Subcutaneous preadipocyte (primary cell): ENCODE measurements at places on chromosomes 3 and 15. TPM values are rescaled to one million over a fixed set of nuclear protein-coding genes. Genes with fewer than 3 reads are reported as not detected.

Gene GOLGA6L10
- total RNA-seq = under 0.01 and 0.20 TPM in 2 replicates

Gene RAB6B
- 0.20 and 0.37 TPM in 2 replicates for total RNA-seq

Gene GRM2
- total RNA-seq = not detected in 2 replicates

Gene LYZL4
- total RNA-seq = not detected in 2 replicates

Gene GRK7
- total RNA-seq = not detected in 2 replicates

Gene REC114
- not detected in 2 replicates for total RNA-seq

Gene RLBP1
- not detected in 2 replicates for total RNA-seq

Gene PIGZ
- 1.8 and 3.3 TPM in 2 replicates for total RNA-seq

Gene CPEB1
- 5.1 and 8.8 TPM in 2 replicates for total RNA-seq

Gene AADACL2
- total RNA-seq = not detected in 2 replicates

Gene ATP13A5
- total RNA-seq = not detected in 2 replicates

Gene KLHL6
- not detected in 2 replicates for total RNA-seq

Gene PRTG
- total RNA-seq = 5.7 and 5.9 TPM in 2 replicates

Gene AGBL1
- total RNA-seq = not detected in 2 replicates

Gene OR5K2
- total RNA-seq = not detected in 2 replicates

Gene WDR76
- total RNA-seq = 15.4 and 31.7 TPM in 2 replicates

Gene IQCH
- total RNA-seq = 3.7 and 6.1 TPM in 2 replicates

Gene CCDC174
- 8.8 TPM in 2 replicates for total RNA-seq

Gene STRC
- 0.73 TPM in 1 of 2 replicates, not detected in the other for total RNA-seq

Gene BSN
- total RNA-seq = under 0.01 and 0.20 TPM in 2 replicates

Gene TRPM1
- under 0.01 TPM in 1 of 2 replicates, not detected in the other for total RNA-seq

Gene LSAMP
- total RNA-seq = under 0.01 TPM in 1 of 2 replicates, not detected in the other

Gene TM6SF1
- 0.20 TPM in 1 of 2 replicates, not detected in the other for total RNA-seq

Gene ASB14
- not detected in 2 replicates for total RNA-seq

Gene TM4SF1
- total RNA-seq = 442 and 577 TPM in 2 replicates

Gene ST3GAL6
- 0.59 and 1.5 TPM in 2 replicates for total RNA-seq

Gene PTX3
- total RNA-seq = 340 and 452 TPM in 2 replicates

Gene TERC
- 269 and 557 TPM in 2 replicates for total RNA-seq

Gene CHRM5
- total RNA-seq = under 0.01 TPM in 1 of 2 replicates, not detected in the other

Gene APOD
- total RNA-seq = 45.4 and 204 TPM in 2 replicates

Gene SKIL
- 13.2 and 18.0 TPM in 2 replicates for total RNA-seq

Gene CNTN3
- 0.78 and 2.2 TPM in 2 replicates for total RNA-seq

Gene CPN2
- not detected in 2 replicates for total RNA-seq

Gene UNC13C
- total RNA-seq = not detected in 2 replicates

Gene NCK1
- 36.2 and 47.8 TPM in 2 replicates for total RNA-seq

Gene SKOR1
- under 0.01 TPM in 2 replicates for total RNA-seq

Gene SLMAP
- total RNA-seq = 37.5 and 48.7 TPM in 2 replicates

Gene SLC22A13
- total RNA-seq = 0.37 and 1.2 TPM in 2 replicates

Gene SCG3
- total RNA-seq = not detected in 2 replicates

Gene FGF12
- total RNA-seq = under 0.01 TPM in 1 of 2 replicates, not detected in the other

Gene GP9
- not detected in 2 replicates for total RNA-seq

Gene FBXL22
- total RNA-seq = 0.20 and 2.6 TPM in 2 replicates

Gene SLC9C1
- under 0.01 TPM in 1 of 2 replicates, not detected in the other for total RNA-seq

Gene GOLGA8O
- total RNA-seq = under 0.01 and 0.20 TPM in 2 replicates

Gene FBXO40
- total RNA-seq = not detected in 2 replicates

Gene GATA2
- 1.6 TPM in 1 of 2 replicates, not detected in the other for total RNA-seq

Gene ATG3
- total RNA-seq = 68.0 and 76.8 TPM in 2 replicates

Gene SH2D7
- total RNA-seq = not detected in 2 replicates

Gene TEX55
- total RNA-seq = not detected in 2 replicates

Gene AMT
- total RNA-seq = 0.39 and 0.73 TPM in 2 replicates

Gene FBN1
- 954 and 1,082 TPM in 2 replicates for total RNA-seq

Gene GABRR3
- not detected in 2 replicates for total RNA-seq

Gene COL6A5
- not detected in 2 replicates for total RNA-seq

Gene ATG7
- total RNA-seq = 83.4 and 112 TPM in 2 replicates

Gene ACAD9
- 40.7 and 43.0 TPM in 2 replicates for total RNA-seq
